ENCODE measurements at places on chromosomes 11 and 22. TPM values are rescaled to one million over a fixed set of nuclear protein-coding genes. Genes with fewer than 3 reads are reported as not detected.

- DNase-seq = no peak
These were observed 1167.4 kb downstream of the BRD1 start for GRCh38 chr22:48660104-48660789.

GRCh38 chr11:9717719-9718118 lies 53.8 kb downstream of the SWAP70 start:
- no peak for DNase-seq

- no peak for DNase-seq
These were observed 2.1 kb downstream of the OR5B21 start for GRCh38 chr11:58505849-58506248.

GRCh38 chr11:35661534-35661933 lies 1.0 kb upstream of the TRIM44 start:
- DNase-seq = no peak

DNA sequence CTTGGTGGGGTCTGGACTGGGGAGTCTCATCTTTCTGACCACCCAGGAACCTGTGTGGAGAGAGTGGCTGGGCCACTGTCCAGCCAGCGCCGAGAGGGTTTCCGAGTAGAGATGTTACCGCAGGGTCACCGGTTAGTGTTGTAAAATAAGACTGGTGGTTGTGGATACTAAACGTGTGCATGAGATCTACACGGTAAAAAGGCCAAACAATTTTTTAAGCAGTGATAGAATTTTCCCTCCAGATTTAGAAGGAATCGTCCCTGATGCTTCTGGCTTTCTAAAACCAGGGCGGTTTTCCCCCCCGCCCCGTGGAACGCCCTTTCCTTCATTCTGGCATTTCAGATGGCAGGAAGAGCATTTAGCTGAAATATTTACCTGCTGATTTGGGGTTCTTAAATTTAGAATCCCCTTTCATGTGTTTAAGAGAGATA lies 72.6 kb upstream of the PPARA start:
- DNase-seq = no peak

DNA sequence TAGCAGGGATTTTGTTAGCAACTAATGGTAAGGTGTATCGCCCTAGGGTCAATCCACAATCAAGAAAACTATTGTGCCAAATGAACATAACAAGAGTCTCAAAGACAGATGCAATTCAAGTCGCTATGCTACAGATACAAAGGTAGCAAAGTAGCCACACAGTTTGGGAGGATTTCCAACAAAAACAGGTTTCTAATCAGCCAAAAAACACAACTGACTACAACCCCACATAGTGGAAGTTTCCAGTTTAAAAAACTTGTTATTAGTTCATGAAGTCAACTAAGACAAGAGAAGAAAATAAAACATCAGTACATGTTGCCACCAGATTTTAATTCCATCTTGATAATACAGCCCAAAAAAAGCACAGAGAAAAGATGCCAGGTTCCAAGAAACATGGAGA lies 38.0 kb downstream of the MYH9 start:
- no peak for DNase-seq

DNA sequence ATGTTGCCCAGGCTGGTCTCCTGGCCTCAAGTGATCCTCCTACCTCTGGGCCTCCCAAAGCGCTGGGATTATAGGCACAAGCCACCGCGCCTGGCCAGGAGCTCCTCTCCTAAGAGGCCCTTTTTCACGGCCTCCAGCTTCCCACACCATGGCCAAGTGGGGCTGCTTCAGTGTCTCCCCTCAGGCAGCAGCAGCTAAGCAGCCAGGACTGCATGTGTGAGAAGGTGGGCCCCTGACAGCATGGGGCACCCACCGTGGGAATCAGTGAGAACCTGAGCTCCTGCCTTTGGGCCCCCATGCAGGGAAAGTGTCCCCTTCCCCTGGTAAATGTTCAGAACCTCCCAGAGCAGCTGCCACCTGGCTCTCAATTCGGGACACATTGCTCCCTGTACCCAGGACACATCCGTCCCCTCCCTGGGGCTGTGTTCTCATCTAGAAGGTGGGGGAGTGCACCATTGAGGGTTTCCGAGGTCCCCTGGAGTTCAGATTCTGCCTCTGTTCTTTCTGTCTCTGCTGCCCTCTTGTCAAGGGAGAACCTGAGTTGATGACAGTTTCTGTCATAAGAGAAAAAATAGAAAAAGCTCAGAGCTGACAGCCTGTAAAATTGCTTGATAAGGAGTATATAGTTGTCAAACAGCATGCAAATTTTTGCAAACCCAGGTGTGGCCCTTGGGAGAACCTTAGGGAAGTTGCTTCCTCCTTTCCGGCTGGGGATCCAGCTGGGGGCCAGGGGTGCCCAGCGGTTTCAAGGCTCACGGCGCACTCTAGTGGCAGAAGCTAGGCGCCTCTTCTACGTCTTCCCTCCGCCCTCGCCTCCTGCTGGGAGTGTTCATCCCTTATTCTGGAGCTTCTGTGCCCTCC lies 29.7 kb downstream of the FAM83F start:
- DNase-seq = peak; percentile 45

DNA sequence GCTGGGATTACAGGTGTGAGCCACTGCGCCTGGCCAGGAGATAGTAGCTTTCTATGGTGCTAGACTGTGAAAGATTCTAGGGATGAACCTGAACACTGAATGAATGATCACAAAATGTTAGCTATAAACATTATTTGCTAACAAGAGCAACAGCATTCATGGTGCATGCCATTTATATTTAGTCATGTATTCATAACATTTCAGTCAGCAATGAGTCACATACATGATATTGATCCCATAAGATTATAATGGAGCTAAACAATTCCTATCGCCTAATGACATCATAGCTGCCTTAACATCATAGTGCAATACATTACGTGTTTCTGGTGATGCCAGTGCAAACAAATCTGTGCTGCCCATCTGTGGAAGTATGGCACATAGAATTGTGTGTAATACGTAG lies 164.1 kb downstream of the ARHGAP42 start:
- DNase-seq = no peak

DNA sequence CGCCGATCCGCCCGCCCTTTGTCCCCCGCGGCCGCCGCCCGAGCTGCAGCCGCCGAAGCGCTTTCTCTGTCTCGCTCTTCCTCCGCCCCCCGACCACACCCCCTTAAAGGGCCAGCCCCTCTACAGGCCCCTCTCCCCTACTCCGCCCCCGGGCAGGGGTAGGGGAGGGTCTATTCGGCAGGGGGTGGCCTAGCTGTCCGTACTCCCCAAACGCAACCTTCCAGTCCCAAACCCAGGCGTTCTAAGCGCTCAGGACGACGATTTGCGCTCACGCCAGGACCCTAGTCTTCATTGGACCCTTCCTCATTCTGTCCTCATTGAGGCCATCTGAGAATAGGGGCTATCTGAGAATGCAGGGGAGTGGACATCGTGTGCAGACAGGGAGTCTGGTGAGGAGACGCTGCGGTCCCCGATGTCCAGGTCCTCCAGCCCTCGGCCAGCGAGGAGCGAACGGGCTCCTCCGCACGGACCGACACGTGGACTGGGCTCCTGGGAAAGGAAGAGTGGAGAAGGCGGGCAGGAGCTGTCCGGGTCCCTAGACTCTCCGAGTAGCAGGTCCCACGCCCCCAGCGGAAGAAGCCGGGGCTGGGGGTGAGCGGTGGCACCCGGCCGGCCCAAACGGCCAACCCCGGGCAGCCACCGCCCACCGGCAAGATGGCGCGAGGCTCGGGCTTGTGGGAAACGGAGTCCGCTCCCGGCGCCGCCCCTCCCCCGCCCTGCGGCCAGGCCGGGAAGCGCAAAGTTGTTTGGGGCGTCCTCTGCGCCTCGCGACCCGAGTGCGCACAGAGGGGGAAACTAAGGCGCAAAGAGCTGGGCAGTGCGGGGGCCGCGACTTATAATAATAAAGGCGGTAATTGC lies at the start of gene PPP1R14B:
TSS of gene PPP1R14B (minus strand) at position 73 of the 858 bp plus-strand sequence. CDS start 270 bp downstream, outside the sequence.
- peak; percentile 59 for DNase-seq

- no peak for DNase-seq
These were observed 10.1 kb downstream of the UBQLN3 start for GRCh38 chr11:5499671-5500070.

DNA sequence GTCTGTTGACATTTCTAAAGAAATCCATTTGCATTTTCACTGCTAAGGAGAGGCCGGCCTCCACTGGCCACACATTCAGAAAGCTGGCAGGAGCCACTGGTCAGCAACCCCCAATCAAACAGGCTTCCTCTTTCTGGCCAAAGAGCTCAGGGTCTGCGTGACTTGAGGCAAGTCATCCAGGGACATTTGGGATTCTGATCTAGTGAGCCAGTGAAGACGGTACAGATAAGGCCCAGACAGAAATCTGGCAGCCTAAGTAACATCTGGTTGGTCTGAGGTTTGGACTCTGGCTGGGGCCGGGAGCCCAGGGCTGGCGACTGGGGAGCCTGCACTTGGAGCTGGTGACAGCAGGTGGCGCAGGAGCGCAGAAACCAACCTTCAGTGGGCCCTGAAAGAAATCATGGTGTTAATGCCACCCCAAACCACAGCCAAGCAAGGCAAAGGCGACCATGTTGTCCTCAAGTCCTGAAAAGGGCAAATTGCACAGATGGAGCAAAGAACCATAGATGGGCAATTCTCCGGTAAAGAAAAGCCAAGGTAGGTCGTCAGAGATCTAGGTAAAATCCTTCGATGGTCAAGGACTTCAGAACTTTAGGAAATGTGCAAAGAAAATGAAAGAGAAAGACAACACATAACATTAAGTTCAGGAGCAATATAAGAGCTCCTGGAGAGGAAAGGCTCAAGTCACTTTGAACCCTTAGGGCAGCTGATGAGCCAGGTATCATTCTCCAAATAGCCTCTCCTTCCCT lies 99.4 kb upstream of the BLID start:
- DNase-seq = no peak

GRCh38 chr22:23237201-23237798 lies 57.0 kb downstream of the BCR start:
- no peak for DNase-seq

DNA sequence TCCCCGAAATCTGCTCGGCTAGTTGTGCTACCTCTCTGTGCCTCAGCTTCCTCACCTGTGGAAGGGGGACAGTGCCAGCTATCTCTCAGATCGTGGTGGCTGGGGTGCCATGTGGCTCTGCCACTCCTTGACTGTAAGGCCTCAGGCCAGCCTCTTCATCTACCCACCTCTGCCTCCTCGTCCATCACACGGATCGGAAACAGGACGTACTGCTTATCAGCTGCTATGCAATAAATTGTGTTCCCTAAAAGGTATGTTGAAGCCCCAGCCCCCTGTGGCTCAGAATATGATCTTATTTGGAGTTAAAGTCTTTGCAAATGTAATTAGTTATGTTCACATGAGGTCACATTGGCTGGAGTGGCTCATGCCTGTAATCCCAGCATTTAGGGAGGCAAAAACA lies 7.8 kb downstream of the PPM1F start:
- no peak for DNase-seq

DNA sequence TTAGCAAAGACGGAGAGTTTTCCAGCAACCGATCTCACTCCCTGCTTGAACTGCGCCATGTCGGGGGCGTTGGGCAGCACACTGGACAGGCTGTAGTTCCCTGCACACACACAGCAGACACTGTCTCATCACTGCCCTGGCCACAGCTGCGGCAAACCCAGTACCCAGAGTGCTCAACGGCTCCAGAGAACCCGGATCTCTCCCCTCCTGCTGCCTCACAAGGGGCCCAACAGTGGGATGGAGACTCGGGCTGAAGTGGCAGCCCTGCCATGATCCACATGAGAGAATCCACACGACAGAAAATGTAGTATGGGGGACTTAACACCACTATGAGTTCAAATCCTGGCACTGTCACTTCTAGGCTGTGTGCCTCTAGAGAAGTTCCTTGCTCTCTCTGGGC lies 58.0 kb downstream of the ARFGAP3 start:
- no peak for DNase-seq

- no peak for DNase-seq
These were observed 17.3 kb downstream of the RPUSD4 start for GRCh38 chr11:126194121-126194543.

GRCh38 chr22:30445438-30446145 lies 20.0 kb downstream of the MTFP1 start:
- no peak for DNase-seq

GRCh38 chr11:75073459-75074190 lies 23.1 kb downstream of the OR2AT4 start:
- no peak for DNase-seq

- no peak for DNase-seq
These were observed 4.9 kb upstream of the TTLL1 start for GRCh38 chr22:43094085-43094484.

DNA sequence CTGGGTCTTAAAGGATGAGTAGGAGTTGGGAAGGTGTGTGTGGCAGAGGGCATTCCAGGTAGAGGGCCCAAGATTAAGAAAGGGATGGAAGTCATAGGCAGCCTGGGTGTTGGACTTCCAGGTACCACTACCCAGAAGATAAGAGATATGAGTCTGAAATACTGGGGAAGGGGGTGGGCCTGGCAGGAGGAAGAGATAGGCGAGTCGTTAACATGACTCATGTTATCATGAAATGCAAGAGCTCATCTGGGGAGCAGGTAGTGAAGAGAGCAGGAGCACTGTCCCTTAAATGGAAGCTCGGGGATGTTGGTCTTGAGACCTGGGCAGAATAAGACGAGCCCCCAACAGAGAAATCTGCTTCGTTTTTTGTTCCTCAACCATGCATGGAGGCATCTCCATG lies 10.2 kb downstream of the ZC3H7B start:
- no peak for DNase-seq

GRCh38 chr11:110028921-110029320 lies 64.3 kb upstream of the ZC3H12C start:
- no peak for DNase-seq

GRCh38 chr11:116073854-116074837 lies 569.9 kb upstream of the CADM1 start:
- no peak for DNase-seq

DNA sequence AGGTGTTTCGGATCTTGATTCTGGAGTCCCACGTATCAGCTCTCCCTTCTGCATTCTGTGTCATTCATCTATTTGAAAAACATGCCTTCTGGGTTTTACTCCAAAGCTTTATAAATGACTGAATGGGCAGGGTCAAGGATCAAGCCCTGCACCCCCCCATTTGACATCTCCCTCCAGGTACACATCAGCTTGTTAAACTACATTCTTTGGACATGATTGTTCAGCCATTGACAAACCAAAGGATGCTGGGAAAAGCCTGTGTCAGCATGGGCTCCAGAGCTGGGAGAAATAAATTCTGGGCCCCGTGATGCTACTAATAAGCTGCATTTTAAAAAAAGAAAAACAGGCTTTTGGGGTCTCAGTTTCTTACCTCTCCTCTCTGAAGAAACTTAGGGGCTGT lies 103.7 kb downstream of the DSCAML1 start:
- no peak for DNase-seq

DNA sequence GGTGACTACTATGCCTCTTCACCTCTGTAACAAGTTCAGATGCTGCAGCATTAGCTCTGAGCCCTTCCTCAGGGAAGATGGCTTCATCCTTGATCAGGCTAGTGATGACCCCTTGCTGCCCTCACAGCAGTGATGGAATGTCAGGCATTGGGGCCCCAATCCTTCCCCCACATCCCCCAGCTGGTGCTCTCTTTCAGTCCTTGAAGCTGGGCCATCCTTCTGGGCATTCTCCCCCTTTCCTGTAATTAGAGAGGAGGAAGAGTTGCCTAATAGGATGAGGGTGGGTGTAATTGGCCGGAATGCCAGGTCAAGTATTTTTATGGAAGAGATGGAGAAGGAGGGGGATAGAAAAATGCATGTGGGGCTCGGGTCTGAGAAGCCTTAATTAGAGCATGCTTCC lies 62.6 kb downstream of the TRAF6 start:
- DNase-seq = no peak

APOA4 gene
- not detected for total RNA-seq

OR51E2 gene
- not detected for total RNA-seq

EXPH5 gene
- 0.96 TPM for total RNA-seq

ACRV1 gene
- not detected for total RNA-seq

PTH gene
- total RNA-seq = not detected

TMPRSS13 gene
- 2.4 TPM for total RNA-seq

PRSS23 gene
- total RNA-seq = not detected

ZFTA gene
- total RNA-seq = 1.9 TPM

KRTAP5-8 gene
- total RNA-seq = 0.37 TPM

GLB1L2 gene
- 0.73 TPM for total RNA-seq

ASRGL1 gene
- total RNA-seq = 0.89 TPM

OR52H1 gene
- not detected for total RNA-seq

Data from T-helper 17 cell (primary cell).